Urinary bladder (tissue), 4 donors: ENCODE measurements at places on chromosomes 5 and 9. TPM values are rescaled to one million over a fixed set of nuclear protein-coding genes. Genes with fewer than 3 reads are reported as not detected.

The SLCO6A1 gene
- polyA plus RNA-seq = not detected

The MTX3 gene
- polyA plus RNA-seq = 8.9 TPM

The PCSK1 gene
- 0.48 TPM for polyA plus RNA-seq

The FOXD4L6 gene
- not detected for polyA plus RNA-seq

The SYK gene
- 5.7 TPM for polyA plus RNA-seq

The ADAMTS16 gene
- polyA plus RNA-seq = 0.16 TPM

The ADAMTS12 gene
- 2.5 TPM for polyA plus RNA-seq

The ARL14EPL gene
- not detected for polyA plus RNA-seq

The NMRK1 gene
- polyA plus RNA-seq = 18.9 TPM

The CARD9 gene
- polyA plus RNA-seq = 2.9 TPM

The IRX1 gene
- 0.04 TPM for polyA plus RNA-seq

The SOHLH1 gene
- polyA plus RNA-seq = not detected

The CCDC107 gene
- polyA plus RNA-seq = 71.5 TPM

The OCLN gene
- 3.0 TPM for polyA plus RNA-seq
